ENCODE measurements at places on chromosomes 7 and 10.

DNA sequence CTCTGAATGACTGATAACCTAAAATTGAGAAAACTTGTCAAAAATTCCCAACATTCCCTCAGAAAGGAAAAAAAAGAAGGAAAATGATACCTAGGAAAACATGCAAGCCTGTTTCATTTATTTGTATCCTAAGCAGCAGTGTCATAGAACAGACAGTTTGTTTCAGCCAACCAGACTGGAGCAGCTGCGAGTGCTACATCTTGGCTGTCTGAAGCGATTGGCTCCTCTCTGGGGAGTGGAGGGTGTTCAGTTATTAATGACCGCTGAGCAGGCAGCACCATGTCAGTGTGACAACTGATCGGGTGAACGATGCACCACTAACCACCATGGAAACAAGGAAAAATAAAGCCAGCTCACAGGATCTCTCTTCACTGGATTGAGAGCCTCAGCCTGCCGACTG, at the start of gene LRRN3:
LRRN3 (plus strand) TSS at position 282 of the 400 bp plus-strand sequence. CDS start 31,646 bp downstream, outside the sequence.
- DNase-seq, result no peak

GRCh38 chr10:124998624-124999291, 56.8 kb downstream of the ZRANB1 start:
- DNase-seq, result no peak

GRCh38 chr7:78323118-78323517, 524.5 kb downstream of the PHTF2 start:
- DNase-seq, result no peak

DNA sequence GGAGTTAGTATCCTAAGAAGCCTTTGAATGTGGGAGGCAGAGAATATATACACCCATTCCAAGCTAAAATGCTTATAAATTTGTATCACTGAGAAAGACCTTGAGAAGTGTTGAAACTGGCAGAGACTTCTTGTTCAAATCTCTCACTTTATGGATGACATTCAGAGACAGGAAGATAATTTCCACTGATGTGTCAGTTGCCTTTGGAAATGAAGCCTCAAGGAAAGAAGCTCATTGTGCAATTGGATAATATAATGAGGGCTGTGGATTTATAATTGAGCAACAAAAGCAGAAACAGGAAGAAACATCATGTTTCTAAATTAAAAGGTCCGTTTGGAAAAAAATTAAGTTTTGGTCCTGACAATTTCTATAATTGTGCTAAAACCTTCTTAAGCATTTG, 789.9 kb upstream of the IGFBP3 start:
- DNase-seq, result no peak

DNA sequence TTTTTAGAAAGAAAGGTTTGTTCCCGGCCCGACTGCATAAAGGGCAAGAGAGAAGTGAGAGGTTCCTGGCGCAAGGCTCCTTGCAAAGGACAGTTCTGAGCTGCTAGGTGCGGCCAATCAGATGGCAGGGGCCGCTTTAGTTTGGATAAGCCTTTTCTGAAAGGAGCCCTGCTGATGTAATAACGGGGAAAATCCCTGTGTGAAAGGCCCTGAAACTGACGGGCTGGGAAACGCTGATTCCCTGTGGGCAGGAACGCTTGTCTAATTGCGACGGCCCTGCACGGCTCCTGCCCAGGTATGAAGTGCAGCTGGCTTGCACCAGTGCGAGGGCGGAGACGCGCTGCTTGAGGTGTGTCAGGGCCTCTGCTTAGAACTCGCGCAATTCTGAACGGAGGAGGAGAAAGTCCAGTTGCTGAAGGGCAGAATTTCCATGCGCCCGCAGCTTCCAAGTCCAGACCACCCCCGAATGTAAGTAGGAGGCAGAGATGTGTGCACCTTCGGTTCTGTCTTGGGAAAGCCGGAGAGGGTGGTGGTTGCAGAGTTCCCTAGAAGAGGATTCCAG, 30.5 kb downstream of the TACC2 start:
- no peak for DNase-seq

GRCh38 chr10:132884041-132884440, 58.3 kb downstream of the CFAP46 start:
- no peak for DNase-seq

DNA sequence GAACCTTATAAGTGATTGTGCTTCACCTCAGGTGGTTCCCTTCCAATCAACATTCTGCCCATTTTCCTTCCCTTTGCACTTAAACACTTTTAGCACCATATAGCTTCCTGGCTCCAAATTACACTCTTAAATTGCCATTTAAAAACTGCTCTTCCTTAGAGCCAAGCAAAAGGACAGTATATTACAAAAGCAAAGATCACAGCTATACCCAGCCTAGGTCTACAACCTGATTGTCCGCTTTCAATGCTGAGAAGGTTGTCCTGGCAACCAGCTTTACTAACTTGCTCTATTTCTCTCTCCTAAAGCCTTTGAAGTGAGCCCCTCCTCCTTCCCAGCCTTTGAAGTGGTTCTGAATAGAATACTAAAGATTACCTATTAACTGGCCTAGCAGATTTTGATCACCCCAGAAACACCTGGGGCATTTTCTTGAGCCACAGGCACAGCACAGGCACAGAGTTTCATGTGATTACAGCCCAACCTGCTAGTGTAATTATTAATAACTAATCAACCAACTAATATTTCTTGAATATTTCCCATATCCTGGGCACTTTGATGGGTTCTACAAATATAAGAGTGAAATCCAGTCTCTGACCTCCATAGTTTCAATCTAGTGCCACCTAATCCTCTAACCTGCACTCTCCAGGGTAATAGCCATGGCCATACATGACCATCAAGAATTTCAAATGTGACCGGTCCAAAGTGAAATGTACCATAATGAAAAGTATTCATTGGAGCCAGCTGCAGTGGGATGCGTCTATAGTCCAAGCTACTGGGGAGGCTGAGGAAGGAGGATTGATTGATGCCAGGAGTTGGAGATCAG, 63.6 kb upstream of the TRIM24 start:
- DNase-seq, result no peak

GRCh38 chr7:35894721-35895120, 93.9 kb downstream of the SEPTIN7 start:
- DNase-seq, result no peak

DNA sequence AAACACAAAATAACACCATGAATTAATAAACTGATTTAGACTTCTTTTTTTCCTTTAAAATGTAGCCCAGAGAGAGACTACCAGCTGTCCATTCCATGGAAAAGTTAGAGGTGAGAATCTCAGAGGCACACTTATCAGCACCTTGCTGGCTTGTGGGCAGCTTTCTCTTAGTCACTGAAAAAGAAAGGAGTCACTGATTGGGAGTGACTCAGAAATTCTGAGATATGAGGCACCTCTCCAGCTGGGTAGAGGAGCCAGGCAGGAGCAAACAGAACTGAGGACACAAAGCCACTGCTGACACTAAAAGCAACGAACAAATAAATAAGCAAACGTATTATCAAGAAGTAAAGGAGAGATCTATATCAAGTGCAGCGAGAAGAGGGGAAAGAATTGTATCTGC, 310.6 kb downstream of the PARD3 start:
- DNase-seq, result no peak

GRCh38 chr10:67772894-67773511, 65.0 kb downstream of the DNAJC12 start:
- DNase-seq, result no peak

GRCh38 chr10:131160219-131160875, 151.2 kb downstream of the TCERG1L start:
- no peak for DNase-seq

DNA sequence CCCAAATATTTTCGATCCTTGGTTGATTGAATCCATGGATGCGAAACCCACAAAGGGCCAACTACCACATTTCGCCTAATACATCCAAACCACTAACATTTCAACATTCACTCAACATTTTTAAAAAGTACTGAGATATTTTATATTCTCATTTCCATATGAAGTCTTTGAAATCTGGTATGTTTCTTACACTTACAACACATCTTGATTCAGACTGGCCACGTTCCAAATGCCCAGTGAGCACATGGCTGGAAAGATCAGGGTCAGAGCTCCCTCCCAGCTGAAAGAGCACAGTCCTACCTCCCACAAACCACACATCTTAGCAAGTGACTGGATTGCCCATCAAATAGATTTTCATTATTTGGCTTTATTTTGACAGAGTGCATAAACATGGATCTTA, 18.9 kb downstream of the NCAPG2 start:
- DNase-seq, result no peak

- DNase-seq, result no peak
These were observed 74.0 kb downstream of the WNT2 start for GRCh38 chr7:117248829-117249228.

GRCh38 chr10:14658331-14659127, 116.2 kb downstream of the FAM107B start:
- no peak for DNase-seq

DNA sequence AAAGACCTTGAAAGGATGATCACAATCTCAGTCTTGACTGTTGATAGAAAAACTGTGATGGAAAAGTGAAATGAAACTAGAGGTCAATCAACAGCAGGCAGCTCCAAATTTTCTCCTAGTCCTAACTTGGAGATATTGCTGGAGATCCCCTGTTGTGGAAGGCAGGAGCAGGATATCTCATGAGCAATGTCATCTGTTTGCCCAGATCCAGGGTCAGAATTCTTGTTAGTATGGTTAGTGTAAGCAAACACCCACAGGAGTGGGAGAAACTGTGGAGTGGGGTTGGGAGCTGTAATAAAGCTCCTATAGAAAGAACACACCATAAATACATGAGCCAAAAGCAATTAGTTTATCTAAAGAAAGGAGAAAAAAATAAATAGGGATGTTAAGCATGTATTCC, 169.0 kb downstream of the AKR1D1 start:
- no peak for DNase-seq

GRCh38 chr7:50333221-50333651, 28.7 kb downstream of the IKZF1 start:
- no peak for DNase-seq

DNA sequence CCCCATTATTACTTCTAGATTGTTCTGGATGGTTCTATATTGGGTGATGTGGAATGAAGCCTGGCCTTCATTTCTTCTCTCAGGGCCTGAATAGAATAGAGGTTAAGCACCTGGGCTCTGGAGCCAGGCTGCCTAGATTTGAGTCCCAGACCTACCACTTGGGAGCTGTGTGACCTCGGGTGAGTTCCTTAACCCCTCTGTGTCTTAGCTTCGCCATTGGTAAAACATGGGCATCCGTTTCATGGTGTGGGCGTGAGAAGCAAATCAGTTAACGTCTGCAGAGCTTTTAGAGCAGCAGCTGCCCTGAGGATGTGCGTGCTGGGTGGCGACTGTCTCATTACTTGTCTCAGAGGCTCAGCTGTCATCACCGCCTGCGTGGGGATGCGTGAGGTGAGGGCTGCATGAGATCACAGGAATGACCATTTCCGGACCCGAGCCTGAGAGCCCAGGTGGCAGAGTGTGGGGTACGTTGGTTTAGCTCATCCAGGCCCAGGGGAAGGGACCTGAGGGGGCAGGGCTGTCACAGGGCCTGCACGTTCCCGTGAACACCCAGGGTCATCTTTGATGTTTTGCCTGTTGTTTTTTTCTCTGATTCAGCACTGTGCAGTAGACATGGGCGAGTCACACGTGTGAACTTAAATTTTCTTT, 9.7 kb downstream of the AGAP3 start:
- no peak for DNase-seq

GRCh38 chr10:69716711-69717560, 84.8 kb upstream of the COL13A1 start:
- DNase-seq, result no peak

- no peak for DNase-seq
These were observed 12.6 kb upstream of the HELLS start for GRCh38 chr10:94533027-94533426.

- DNase-seq, result no peak
These were observed 84.8 kb upstream of the GSDME start for GRCh38 chr7:24842029-24842428.

- no peak for DNase-seq
These were observed 21.1 kb upstream of the PFKP start for GRCh38 chr10:3046210-3046779.

DNA sequence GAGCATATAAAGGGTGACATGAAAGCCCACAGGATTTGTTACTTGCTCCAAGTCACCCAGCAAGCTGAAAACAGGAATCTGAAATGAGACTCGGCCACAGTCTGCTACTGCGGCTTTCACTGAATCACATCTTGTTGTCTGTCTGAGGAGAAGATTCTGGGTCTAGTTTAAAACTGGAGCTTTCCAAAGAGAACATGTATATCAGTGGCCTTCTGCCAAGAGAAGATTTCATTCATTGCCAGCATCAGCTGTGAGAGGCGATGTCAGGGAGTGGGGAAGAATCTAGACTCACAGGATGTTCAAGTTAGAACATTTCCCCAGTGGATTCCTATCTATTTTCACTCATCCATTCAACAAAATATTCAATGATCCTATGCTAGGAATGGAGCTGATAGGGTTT, 122.8 kb downstream of the GALNT17 start:
- DNase-seq, result no peak

All from stimulated activated CD4-positive, alpha-beta T cell treated with anti-CD3 and anti-CD28 coated beads, Interleukin-1b, Interleukin-23, amount 100 ng/mL, for 1 hour (primary cell).